ENCODE measurements at places on chromosomes 13 and 19.

DNA sequence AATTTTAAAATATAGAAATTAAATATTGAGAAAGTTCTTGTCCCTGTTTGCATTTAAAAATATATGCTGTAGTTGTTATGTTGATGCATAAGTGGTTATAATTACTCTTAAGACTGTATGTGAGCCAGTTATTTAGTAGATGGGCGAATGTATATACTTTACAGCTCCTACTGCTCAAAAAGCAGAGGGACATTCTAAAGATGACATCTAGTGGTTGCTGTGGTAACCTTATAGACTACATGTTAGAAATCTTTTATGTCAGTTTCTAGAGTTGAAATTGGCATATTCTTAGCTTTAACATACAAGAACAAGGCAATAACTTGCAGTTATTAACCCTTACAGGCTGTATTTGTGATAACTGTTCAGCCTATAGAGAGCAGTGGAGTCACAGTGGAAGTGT, 160.5 kb downstream of the OLFM4 start:
- DNase-seq, result no peak

DNA sequence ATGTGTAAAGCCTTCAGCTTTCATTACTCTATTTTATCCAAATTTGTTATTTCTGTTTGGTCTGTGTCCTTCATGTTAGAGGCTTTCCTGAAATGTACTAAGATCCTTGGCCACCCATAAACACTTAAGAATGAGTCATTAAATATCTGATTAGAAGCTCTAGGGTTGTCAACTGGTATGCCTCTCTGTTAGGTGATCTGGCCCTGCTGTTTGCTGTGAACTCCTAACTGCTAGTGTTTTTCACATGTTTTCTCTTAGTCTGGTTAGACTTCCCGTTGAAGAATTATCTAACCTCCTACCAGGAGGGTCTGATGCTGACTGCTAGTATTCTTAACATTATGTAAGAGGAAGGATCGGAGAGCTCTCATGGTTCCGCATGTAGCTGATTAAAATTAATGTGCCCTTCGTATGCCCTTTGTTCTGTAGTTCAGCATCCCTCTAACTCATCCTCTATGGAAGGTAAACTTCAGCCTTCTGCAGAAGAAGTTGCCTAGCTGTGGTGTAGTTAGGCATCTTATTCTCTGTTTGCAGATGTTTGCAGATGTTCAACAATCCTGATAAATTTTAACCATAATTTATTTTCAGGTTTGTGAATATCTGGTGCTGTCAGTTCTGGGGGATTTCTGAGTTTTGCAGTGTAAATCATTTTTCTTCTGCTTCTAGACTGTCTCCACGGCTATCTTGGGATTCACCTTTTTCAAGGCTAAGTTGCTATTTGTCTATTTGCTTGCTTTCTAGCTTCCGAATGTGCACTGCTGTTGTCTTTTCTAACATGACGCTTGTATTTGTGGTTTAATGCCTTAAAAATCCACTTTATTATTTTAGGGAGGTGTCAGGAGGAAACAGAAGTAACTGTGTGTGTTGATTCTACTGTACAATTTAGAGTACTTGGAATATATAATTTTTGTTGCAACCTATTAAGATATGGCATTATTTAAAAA, 207.2 kb upstream of the SPRY2 start:
- DNase-seq, result peak; percentile 58

DNA sequence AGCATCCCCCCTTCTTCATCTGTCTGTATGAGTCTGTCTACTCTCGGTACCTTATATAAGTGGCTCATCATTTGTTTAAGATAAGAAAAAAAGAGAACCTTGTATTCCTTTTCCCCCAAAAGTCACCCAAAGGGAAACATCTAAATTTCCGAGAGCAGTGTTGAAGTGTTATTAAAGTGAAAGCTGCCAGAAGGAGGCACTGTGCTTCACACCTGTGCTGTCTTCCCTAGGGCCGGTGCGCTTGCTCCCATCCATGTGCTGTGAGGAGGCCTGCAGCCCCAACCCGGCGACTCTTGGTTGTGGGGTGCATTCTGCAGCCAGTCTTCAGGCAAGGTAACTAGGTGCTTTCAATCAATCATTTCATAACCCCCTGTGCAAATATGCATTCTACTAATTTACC, 97.5 kb downstream of the TNFRSF19 start:
- DNase-seq, result no peak

- DNase-seq, result no peak
These were observed 636 bp upstream of the ZNF579 start for GRCh38 chr19:55581145-55581822.

DNA sequence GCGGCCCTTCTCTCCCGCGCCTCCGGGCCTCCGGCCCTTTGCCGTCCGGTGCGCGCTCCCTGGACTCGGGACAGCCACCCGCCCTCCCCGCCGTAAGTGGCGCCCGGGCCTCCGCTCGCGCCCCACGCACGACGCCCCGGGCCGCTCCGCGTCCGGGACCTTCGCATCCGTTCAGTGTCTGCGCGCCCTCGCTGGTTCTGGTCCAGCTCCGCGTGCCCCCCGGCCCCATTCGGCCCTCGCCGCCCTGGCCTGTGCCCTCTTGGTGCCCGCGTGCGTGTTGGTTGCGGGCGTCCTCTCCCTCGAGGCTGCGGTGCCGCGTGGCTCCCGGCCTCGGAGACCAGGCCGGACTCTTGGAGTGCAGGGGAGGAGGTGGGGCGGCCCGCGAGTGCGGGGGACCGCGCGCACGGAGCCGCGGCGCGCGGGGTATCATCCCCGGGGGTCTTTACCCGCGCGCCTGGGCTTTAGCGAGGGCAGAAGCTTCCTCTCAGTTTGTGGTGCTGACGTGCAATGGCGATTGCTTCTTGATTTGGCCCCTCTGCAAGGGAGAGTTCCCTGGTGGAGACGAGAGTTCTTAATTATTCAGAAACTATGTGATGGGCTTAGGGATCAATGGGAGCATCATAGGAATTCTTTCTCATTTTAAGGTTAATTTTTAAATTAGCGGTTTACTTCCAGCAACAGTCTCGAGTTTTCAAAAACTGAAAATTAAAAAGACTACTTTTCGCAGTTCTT, 757 bp downstream of the WASF3 start:
- peak; percentile 60 for DNase-seq

DNA sequence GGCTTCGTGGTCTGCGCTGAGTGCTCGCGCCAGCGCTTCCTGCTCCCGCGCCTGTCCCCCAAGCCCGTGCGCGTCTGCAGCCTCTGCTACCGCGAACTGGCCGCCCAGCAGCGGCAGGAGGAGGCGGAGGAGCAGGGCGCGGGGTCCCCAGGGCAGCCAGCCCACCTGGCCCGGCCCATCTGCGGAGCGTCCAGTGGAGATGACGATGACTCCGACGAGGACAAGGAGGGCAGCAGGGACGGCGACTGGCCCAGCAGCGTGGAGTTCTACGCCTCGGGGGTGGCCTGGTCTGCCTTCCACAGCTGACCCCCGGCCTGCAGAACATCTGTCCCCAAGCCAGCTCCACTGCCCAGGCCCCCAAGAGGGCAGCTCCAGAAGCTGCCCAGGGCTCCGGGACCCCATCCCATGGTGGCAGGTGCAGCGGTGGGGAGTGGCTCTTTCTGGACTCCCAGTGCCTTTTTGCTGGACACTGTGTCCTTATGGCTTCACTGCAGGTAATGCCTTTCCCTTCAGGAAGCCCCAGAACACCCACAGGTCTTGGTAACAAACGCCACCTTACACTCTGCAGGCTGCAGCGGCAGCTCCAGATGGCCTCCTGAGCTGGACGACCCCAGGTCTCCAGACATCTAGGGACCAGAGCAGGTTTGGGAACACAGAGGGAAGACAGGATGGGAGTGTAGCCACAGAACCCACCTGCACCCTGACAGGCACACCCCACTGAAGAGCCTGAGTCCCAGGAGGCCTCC, 9.3 kb downstream of the PLEKHF1 start:
- DNase-seq, result no peak

- DNase-seq, result peak; percentile 100
These were observed 423 bp upstream of the ELL start for GRCh38 chr19:18522124-18522861.

DNA sequence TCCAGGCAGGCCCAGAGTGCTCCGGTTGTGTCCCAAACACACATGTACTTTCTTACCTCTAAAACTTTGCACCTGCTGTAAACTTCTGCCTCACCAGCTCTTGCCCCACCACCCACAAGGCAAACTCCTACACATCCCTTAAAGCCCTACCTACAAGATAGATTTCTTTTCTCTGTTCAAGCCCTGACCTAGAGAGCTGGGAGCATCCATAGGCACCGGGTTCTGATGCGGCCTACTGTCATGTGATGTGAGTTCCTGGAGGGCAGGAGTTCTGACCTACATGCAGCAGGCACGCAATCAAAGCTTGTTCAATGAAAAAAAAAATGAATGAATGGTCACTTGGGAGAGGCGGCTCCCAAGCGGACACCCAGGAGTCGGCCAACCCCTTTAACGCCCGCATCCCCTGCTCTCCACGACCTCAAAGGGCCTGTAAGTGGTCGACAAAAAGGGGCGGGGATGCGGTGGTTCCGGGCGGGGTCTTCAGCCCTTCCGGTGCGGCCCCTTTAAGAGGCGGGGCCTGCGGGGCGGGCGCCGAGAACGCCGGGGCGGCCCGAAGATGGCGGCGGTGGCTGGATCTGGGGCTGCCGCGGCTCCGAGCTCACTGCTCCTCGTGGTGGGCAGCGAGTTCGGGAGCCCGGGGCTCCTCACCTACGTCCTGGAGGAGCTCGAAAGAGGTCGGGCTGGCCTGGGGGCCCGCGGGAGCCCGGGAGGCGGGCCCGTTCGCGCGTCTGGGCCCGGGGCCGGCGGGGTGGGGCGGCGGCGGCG, at the start of gene MAP1S:
MAP1S (plus strand) TSS at position 534 of the 765 bp plus-strand sequence; CDS start at position 557, 23 bp downstream.
- peak; percentile 88 for DNase-seq

DNA sequence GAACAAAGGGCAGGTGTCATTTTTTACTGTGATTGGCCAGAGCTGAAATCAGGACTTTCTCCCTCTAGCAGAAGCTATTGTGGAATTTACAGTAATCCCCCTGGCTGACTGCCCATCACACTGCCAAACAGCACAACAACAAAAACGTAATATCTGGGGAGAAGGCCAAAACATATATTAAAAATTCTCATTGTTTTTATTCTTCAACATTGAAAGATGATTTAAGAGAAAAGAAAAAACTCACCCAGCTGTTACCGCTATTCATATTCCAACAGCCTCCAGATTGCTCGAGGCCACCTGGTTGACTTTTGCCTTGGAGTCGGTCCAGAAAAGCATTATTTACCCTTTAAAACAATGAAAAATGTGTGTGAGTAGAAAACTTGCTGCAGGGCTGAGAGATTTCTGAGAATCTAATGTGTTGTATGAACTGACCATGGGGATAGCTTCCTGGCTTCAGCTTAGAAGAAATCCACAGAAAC, 97.2 kb downstream of the EPSTI1 start:
- DNase-seq, result no peak

GRCh38 chr13:21343659-21344058, 115.4 kb downstream of the ZDHHC20 start:
- no peak for DNase-seq

GRCh38 chr13:114200399-114200911, 21.4 kb downstream of the CFAP97D2 start:
- no peak for DNase-seq

All from islet precursor cell (in vitro differentiated cells).